Smooth muscle cell of the umbilical artery (primary cell): ENCODE measurements at places on chromosomes 11 and 22. TPM values are rescaled to one million over a fixed set of nuclear protein-coding genes. Genes with fewer than 3 reads are reported as not detected.

The BRSK2 gene
- total RNA-seq: 0.65 and 0.89 TPM in 2 replicates

The HBG1 gene
- 0.37 TPM in 1 of 2 replicates, not detected in the other for total RNA-seq

The C11orf91 gene
- total RNA-seq: not detected in 2 replicates

The KLHL35 gene
- total RNA-seq: 2.9 and 3.3 TPM in 2 replicates

The SLC25A18 gene
- not detected in 2 replicates for total RNA-seq

The MOV10L1 gene
- total RNA-seq: 2.1 and 14.8 TPM in 2 replicates

The CFL1 gene
- total RNA-seq: 802 and 1,540 TPM in 2 replicates

The NARS2 gene
- 14.6 and 20.6 TPM in 2 replicates for total RNA-seq
